ENCODE measurements at places on chromosomes 11 and 22. TPM values are rescaled to one million over a fixed set of nuclear protein-coding genes. Genes with fewer than 3 reads are reported as not detected.

The GAL3ST3 gene
- total RNA-seq = not detected

The CDC42BPG gene
- total RNA-seq = 0.61 TPM

DNA sequence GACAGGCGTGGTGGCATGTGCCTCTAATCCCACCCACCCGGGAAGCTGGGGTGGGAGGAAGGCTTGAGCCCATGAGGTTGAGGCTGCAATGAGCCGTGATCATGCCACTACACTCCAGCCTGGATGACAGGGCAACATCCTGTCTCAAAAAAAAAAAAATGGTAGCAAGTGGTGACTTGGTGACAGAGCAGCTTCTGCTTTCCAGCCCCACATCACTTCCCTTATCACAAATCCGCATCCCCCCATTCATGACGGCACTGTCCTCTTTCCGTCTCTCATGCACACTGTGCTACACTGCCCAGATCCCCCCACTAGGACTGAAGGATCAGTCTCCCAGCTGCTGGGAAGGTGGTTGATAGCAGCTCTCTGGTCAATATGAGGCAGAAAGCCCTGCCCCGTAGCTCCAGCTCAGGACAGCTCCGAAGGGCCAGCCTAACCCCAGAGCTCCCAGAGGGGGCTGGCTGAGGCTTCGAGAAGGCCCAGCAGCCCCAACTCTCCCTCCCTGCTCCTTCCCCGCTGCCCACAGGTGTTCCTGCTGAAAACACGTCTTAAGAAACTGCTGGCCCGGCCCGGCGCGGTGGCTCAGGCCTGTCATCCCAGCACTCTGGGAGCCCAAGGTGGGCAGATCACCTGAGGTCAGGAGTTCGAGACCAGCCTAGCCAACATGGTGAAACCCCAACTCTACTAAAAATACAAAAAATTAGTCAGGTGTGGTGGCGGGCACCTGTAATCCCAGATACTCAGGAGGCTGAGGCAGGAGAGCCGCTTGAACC lies 15.9 kb downstream of the PGA5 start:
- DNase-seq = no peak

GRCh38 chr11:72670041-72670440 lies 4.2 kb downstream of the PDE2A start:
- DNase-seq = no peak

- no peak for DNase-seq
Observed at GRCh38 chr11:121692236-121692635, 239.5 kb upstream of the SORL1-AS1 start.

DNA sequence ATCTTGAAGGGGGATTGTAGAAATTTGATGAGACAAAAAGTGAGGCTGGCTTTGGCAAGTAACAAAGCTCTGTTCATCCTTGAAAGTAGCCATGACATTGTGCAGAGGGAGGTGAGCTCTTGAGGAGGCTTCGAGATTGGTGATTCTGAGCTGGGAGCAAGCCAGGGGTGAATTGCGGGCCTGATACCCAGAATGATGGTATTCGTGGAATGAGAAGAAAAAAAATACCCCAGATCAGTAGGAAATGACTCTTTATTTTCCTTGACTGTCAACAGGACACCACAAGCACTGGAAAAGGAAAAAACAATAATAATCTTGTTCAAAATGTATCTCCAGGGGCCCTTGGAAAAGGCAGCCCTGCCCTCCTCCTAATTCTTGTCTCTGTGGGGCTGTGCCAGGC lies 62.7 kb downstream of the TSPAN18 start:
- no peak for DNase-seq

DNA sequence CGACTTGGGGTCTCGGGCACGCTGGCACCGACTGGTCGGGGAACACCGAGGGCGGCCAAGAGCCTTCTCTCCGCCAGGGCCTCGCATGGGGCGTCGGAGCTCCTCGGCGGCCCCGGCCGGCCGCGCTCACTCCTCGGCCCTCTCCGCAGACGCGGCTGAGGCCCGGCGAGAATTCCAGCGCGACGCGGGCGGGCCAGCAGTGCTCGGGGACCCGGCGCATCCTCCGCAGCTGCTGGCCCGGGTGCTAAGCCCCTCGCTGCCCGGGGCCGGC lies 5.6 kb downstream of the TBX1 start:
- DNase-seq = no peak

DNA sequence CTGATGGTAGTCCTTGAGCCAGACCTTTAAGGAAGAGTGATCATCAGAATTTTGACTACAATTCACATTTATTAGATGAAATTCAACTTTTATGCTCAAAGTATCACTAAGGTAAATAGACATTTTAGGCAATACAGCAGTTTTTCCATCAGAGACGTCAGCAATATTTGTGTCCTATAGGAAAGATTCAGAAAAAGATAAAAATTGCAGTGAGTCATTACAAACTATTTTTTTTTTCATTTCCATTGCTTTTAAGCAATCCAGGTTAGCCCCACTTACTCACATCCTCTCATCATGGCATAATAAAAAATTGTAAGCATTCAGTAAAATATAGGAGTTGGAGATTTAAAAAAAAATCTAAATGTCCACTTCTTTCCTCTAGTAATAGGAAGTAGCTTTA lies 46.9 kb downstream of the MSANTD4 start:
- DNase-seq = no peak

The C11orf21 gene
- total RNA-seq = 49.2 TPM

- no peak for DNase-seq
Observed at GRCh38 chr11:95588821-95589220, 200.8 kb downstream of the FAM76B start.

DNA sequence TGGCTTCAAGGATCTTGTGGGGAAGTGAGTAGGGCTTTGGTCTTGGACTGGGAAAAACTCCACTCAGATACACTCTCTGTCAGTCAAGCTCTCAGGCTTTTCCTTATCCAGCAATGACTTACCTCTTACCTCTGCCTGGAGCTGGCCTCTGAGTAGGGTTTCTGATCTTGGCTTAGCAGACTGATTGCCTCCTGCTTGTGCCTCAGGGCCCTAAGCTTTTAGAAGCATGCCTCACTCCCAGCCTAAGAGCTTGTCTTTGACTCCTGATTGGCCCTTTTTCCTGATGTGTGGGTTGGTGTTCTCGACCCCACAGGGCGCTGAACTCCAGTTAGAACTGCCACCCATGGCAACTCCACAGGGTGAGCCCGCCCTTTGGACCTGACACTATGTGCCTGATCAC lies 275.0 kb downstream of the ST3GAL4 start:
- DNase-seq = no peak

GRCh38 chr11:120751550-120751949 lies 240.0 kb downstream of the GRIK4 start:
- DNase-seq = no peak

DNA sequence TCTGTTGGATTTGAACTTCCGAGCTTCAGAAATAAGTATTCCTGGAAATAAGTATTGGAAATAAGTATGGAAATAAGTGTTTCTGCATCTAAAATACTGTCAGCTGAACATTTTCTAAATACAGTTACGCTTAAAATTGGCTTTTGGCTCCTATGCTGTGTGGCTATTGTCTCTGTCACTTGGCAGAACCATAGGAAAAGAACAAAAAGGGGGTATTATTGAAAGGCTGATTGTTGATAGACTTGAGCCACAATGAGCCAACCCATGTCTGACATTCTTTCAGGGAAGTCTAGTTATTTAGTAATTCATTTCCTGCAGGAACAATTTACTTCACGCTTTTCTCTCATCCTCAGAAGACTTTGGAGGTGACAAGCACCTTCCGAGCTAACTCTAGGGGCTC lies 32.5 kb upstream of the LARGE1 start:
- DNase-seq = no peak

DNA sequence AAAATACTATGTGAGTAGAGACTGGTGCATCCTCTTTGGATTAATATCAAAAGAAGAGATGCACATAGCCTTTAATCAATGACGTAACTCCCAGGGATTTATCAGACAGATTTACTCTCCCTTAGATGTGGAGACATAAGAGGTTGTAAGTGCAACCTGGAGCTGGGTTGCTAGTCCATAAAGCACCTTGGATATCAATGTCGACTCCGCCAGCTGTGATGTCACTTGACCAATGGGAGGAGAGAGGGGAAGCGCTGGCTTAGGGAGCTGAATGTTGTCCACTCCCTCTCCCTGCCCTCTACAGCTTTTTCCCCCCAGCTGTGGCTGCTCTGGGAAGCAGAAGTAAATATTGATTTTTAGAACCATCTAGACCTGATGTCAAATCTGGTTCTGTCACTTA lies 28.9 kb upstream of the TMEM86A start:
- DNase-seq = no peak

DNA sequence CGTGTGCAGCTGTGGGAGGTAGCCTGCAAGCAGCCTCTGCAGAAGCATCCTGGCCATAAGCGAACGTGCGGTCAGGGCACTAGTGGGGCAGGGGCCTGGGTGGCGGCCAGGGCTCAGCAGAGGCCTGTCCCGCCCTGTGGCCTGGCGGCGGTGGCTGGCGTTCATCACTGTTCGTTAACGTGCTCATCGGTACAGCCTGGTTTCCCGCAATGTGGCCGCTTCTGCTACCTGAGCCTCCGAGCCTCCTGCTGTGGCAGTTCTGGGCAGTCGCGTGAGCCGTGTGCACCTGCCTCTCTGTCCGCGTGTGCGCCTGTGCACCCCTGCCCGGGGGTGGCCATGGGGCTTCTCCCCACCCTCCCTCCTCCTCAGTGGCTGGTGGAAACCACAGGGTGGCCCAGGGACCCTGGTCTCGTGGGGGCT lies 117.9 kb downstream of the KCNQ1OT1 start:
- DNase-seq = no peak

The VPREB3 gene
- total RNA-seq = not detected

GRCh38 chr11:19849947-19850593 lies 137.4 kb downstream of the NAV2 start:
- DNase-seq = no peak

DNA sequence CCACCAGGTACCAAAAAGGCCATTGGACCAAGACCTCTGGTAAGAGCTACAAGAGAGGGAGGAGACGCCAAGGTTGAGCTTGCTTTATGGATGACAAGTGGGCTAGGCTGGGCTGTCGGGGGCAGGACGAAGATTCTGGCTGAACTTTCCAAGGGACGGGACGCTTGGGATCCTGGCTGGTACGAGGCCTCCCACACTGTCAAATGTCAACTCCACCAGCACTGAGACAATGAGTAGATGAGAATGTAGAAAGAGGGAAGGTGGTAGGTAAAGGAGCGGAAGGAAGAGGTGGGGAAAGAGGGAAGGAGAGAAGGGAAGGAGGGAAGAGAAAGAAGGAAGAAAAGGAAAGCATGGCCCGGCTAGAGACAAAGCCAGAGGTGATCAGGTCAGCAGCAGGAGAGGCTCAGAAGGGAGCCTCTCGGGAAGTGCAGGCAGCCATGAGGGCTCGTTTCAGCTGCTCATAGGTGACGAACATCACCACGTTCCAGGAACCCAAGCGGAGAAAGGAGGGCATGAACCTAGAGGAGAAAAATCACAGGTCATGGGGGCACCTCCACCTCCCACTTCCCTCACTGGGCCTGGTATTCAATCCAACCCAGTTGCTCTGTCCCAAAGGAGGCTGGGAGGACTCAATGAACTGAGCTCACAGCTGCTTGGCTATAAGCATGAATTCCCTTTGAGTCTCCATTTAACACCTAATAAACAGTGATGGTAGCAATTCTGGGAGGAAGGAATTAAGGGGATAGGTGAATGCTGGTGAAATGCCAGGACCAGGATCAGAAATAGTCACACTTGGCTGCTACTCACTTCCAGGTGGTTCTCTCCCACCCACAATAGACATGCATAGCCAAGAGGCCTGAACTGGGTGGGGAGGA lies 7.8 kb downstream of the UCP2 start:
- no peak for DNase-seq

DNA sequence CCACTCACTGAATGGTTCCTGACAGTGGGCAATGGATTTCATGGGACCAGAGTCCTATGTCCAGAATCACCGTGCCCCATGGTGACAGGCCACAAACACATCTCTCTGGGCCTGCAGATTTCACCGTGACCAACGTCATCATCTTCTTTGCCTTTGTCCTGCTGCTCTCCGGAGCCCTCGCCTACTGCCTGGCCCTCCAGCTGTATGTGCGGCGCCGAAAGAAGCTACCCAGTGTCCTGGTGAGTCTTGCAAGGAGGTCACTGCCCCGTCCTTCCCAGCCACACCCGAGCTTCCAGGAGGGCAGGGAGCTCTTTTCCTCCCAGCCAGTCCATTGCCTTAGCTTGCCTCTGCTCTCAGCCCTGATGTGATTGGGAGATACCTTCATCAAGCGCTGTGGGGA lies 9.3 kb downstream of the IL10RA start:
- DNase-seq = no peak

DNA sequence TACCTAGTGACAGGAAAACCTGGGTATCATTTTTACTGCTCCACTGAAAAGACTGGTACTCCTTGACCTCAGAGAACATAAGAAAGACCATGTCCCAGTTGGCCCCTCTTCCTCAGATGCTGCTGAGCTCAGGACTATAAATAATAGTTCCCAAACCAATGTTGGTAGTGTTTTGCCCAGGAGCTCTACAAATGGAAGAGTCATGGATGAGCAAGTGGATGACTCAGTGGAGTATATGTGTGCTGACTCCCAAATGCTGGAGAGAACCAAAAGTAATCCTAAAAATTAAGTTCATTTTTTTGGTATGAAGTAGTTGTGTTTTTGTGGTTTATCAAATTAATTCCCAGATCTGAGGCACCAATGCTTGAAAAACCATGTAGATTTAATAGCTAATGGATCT lies 482.0 kb downstream of the KCNA4 start:
- no peak for DNase-seq

- no peak for DNase-seq
Observed at GRCh38 chr22:41551877-41552582, 7.8 kb upstream of the POLR3H start.

The PGA5 gene
- not detected for total RNA-seq

The OR2D2 gene
- total RNA-seq = 0.21 TPM

DNA sequence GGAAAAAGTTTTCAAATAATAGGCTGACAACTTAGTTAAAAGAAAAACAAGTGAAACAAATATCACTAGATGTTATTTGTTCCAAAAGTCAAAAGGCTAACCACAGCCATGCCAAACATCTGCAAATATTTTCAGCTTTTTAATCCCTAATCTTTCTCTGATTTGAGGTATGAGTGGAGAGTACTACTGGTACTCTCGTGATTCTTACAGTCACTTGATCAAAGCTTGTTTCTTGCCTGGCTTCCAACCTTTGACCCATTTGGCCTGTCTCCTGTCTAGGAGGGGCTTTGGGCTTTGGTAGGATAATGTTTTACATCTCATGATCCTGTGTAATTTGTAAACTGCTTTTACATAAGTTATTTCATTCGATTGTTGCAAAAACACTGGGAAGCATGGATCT lies 301.8 kb upstream of the SORL1-AS1 start:
- DNase-seq = no peak

The OR5P2 gene
- total RNA-seq = not detected

The CELSR1 gene
- 0.12 TPM for total RNA-seq

DNA sequence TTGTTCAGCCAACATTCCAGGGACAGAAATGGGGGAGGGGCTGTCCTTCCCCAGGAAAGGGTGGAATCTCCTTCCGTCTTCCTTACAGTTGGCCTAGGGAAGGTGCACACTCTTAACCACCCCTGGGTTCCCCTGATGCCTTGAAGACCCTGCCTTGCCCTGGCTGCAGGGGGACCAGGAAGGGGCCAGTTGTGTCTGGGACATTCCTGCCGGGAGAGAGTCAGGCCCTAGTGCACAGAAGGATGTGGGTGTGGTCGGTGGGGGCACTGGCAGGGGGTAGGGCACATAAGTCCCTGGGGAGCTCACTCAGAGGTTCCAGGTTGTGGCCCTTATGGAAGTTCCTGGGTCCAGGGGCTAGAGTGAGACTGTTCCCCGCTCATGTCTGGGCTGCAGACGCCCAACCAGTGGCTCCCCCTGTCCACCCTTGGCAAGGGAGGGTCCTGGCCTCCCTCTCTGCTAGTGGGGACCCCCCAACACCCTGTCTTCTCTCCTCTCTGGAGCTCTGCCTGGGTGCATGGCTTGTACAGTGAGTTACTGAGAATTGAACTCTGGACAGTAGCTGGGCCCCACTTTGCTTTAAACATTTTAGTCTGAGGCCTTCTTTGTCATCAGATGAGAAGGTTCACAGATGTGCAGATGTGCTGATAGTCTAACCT lies 2.0 kb upstream of the APOBEC3A start:
- no peak for DNase-seq

The OR51B5 gene
- not detected for total RNA-seq

Measured in activated CD8-positive, alpha-beta memory T cell treated with anti-CD3 and anti-CD28 coated beads, Interleukin-2, amount 10 ng/mL, durations not matched to agents 7 days and 5 days (primary cell).